ENCODE measurements at places on chromosomes 6 and 20. TPM values are rescaled to one million over a fixed set of nuclear protein-coding genes. Genes with fewer than 3 reads are reported as not detected.

DNA sequence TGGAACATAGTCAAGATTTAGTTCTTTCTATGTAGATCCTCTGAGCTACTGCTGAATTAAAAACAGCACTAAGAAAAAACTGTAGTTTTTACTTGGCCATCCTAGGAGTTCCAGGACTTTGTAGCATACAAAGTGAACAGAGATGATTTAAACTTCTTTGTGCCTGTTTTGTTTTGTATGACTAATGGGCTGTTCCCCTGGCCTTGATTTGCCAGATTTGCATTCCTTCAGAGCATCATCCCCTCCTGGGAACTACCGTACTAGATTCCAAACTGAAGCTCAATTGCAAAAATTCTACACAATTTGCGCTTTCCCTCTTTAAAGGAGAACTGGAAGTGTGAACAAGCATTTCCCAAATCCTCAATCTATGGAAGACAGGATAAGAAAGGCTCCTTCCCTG, 23.1 kb downstream of the ACOT13 start:
- H3K27me3 ChIP-seq: no peaks in the 10 kb centered on the region
- H3K4me1 ChIP-seq: no peaks in the 10 kb centered on the region
- DNase-seq: no peak

DNA sequence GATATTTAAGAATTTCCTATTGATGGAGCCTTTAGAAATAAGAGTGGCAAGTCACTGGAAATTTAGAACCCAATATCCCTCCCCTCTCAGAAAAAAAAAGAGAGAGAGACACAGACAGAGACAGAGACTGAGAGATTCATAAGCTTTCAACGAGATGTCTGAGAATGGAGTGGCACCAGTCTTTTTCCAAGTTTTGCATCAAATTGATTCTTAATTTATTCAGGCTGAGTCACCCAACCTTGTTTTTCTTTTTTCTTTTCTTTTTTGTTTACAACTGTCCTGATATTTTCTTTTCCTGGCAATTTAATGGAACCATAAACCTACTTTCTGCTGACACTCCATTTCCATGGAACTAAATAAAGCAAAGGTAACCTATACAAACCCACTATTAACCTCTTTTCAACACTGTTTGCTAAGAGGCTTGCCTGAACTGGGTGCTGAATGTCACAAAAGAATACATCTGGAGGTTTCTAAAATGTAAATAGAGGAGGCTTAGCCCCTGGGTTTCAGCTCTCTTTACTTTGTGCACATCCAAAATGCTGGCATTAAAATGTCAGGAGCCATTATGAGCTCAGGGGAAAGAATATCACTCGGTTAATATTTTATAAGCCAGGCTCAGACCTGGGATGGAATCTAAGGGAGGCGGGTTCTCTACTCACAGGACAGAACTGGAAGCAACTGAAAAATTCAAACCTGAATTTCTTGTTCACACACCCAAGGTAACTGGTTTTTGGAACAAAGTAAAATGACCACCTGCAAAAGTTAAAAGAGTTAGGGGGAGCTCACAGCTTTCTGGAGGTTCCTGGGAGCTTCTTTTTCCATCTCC, 100.8 kb downstream of the BFSP1 start:
- no peak overlapping the region for H3K27ac ChIP-seq
- no peaks in the 10 kb centered on the region for H3K27me3 ChIP-seq
- no peak overlapping the region for H3K4me3 ChIP-seq
- peak; percentile 43 for DNase-seq

The MDFI gene
- 4.9 TPM for total RNA-seq

The SLC22A16 gene
- total RNA-seq: not detected

The FNDC1 gene
- total RNA-seq: 11.0 TPM

DNA sequence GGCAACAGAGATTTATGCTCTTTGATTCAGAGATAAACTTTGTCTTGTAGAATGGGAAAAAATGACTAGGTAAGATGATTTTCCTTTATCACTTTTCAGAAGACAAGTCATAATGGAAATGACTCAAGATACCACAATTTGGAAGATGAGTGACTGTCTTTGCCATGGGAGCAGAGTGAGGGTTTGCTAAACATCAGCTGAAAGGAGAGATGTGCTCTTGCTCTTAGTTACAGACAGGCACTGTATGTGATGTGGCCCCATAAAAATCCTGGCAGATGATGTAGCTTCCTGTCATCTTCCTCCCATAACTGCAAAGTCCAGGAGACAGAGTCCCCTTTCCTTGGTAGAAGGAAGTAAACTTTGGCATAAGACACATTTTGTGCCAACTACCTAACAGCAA, 47.6 kb downstream of the BACH2 start:
- no peak overlapping the region for H3K4me3 ChIP-seq
- DNase-seq: no peak
- H3K27me3 ChIP-seq: no peaks in the 10 kb centered on the region
- H3K36me3 ChIP-seq: no peaks in the 10 kb centered on the region

Measured in stomach (tissue), 19 donors.